ENCODE measurements at places on chromosomes 6 and 20.

- DNase-seq, result no peak
These were observed 29.1 kb downstream of the STK35 start for GRCh38 chr20:2130683-2131082.

GRCh38 chr6:40276141-40276540, 311.0 kb downstream of the LRFN2 start:
- no peak for DNase-seq

DNA sequence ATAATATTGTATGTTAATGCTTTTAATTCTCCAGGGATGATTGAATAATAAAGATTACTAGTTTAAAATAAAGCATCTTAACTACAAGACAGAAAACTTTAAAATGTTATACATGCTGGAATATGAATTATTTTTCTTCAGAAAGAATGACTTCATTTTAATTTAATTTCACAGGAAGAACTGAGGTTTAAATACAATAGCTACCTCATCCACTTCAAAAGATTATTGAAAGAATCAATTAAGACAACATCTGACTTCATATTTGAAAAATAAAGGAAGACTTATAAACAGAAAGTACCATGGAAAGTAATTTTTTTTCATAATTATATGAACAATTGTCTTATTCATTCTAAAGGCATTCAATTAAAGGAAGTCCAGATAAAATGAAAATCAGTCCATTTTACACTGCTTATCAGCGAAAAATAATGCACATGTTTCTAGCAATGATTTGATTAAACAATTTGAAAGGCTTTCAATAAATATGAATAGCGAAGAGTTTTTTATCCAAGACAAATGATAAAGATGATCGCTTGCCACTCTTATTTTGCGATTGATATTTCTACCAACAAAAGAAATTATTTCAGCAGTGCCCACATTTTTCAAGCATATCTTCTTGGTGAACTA, 368.5 kb upstream of the OPRM1 start:
- no peak for DNase-seq

DNA sequence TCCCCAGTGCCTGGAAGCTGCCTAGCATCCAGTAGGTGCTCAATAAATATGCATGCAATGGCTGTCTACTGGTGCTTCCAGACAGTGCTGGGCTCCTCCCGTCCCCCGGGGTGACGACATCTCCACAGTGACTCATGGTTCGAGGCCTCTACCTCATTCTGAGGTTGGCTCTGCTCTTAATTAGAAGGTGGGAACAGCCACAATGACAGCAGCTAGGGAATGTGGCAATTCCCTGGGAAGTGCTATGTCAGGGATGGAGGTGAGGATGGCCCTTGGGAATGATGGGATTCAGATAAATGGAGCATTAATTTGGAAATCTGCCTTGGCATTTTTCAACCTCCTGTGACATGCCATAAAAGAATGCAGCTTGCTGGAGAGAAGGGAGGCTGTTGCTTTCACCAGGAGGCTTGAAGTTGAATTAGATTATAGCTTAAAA, 43.5 kb upstream of the NFATC2 start:
- no peak for DNase-seq

DNA sequence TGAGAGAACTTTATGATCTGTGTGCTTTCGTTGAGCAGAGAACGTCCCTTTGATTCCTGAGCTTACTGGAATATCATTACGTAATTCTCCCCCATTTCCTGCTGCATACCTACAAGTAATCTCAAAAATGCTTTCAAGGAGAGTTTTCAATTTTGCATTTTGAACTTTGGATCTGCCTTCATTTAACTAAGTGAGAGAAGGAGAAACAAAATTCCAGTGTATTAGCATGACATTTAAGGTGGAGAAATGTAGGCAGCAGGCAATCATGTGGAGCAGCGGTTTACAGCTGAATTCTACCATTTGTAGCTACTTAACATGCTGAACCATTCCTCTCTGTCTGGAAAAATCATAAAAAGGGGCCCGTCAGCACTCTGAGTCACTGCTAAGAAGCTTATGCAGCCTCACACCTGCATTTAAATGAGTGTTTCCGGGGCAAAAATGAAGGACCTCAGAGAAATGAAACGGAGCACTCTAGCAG, 451.5 kb downstream of the PLCB1 start:
- DNase-seq, result no peak

DNA sequence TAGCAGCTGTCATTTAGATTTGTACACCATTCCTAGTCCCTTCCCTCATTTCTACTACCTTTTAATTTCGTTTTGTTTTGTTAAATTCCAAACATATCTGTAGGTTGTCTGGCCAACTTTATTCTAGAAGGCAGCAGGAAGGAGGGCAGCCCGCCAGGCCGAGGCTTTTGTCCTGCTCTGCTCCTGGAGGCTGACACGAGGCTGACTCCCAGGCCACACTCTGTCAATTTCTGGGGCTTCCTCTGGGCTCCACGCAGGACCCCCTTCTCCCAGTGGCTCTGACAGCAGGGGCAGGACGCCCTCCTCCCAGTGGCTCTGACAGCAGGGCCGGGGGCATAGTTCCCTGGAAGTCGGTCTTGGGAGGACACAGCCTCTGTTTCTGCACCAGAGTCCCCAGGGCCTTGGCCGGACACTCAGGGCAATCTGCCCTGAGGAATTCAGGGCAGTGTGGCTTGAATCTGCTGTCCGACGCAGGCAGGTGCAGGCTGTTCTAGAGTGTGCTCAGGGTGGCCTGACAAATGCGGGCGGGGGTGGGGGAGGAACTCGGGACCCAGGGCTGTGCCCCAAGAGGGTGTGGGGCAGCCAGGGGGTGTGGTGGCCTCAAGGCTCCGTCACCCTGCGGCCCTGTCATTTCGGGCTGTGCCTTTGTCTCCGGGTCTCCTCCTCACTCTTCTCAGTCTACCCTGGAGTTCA, 11.8 kb downstream of the SMOC2 start:
- DNase-seq, result no peak

DNA sequence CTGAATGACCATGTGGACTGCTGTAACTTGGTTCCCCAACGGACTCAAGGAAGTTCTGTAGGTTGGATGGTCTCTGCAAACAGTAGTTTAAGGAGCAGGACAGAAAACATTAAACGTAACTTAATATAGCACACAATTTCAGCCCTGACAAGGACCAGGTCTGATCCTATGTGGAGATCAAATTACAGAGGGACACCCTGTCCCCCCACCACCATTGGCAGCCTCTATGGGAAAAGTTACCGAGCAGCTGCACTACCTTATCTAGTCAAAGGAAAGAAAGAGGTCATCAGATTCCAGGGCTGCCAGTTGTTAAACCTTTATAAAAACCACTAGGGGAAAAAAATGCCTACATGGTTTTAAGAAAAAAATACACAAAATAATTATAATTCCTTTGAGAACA, 191.5 kb upstream of the RSPO3 start:
- no peak for DNase-seq

DNA sequence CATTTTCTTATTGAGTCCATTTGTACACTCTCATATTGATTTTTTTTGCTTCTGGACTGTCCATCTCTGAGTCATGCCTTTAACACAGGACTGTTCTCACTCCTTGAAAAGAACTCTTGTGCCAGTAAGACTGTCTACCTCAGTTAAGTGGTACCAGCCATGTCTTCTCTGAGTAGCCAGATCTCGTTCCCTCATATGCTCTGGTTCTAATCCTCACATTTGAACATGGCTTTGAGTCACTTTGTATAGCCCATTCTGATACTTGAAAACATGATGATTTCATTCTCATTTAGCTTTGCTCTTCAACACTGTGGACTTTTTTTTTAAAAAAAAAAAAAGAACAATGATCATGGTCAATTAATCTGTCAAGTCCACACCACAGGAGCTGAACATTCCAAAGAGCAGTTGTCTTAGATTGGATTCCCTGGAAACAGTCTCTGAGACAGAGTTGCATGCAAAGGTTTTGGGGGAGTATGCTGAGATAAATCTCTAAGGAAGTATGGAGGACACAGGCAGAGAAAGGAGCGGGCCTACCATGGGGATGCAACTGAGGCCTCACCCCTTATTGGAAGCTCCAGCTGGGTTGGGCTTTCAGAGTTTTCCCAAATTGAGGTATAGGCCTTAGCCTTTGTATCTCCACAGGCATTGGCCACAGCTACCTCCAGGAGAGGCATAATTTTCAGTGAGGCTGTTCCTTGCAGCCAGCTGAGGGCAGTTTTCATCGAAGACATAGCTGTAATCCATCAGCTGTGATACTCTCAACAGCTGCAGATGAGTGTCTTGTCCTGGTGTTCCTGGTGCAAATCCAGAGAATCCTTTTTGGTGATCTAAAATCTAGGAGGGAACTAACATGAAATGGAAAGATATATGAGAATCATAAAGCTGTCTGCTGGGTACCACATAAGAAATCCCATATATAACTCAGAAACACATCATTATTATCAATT, 6.0 kb upstream of the PTCHD4 start:
- no peak for DNase-seq

GRCh38 chr6:161584051-161584450, 310.2 kb upstream of the AGPAT4 start:
- DNase-seq, result no peak

- no peak for DNase-seq
These were observed 61.2 kb downstream of the GCLC start for GRCh38 chr6:53483423-53484353.

DNA sequence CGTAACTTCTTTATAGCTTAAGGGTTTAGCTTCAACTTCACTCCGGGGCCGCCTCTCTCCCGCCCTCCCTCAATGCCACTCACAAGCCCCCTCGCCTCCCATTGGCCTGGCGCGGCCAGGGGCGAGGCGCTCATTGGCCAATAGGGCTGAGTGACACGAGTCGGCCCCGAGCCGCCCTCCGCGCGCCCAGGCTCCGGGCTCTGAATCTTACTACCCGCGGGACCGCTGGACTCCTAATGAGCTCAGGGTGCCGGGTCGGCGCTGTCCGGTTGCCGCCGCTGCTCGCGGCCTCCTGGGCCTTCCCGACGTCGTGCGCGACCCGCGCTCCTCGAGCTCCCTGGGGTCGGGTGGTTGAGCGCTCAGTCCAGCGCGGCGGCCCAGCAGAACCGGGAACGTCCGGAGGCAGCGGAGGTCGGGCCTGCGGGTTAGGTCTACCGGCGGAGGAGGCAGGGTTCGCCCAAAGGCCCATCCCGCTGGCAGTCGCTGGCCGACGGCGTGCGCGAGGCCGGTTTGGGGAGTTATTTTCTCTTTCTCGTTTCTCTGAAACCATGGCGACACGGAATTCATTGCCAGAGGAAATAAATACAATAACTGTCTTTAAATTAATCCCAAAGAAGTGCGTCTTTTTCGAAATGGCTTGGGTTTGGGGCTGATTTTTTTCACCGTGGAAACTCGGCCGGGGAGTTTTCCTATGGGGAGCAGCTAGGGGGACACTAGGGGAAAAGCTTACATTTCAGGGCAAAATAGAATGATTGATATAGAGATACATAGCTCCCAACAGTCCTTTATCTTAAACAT, at the start of gene SIM1:
TSS of gene SIM1 (minus strand) at position 19 of the 798 bp plus-strand sequence. CDS start 1,453 bp downstream, outside the sequence.
- DNase-seq, result no peak

- DNase-seq, result no peak
These were observed 82.1 kb downstream of the ADAT2 start for GRCh38 chr6:143368426-143368825.

- DNase-seq, result no peak
These were observed 1515.9 kb upstream of the DEFB115 start for GRCh38 chr20:29741594-29741893.

- DNase-seq, result no peak
These were observed 74.7 kb downstream of the DHX35 start for GRCh38 chr20:39036851-39037250.

DNA sequence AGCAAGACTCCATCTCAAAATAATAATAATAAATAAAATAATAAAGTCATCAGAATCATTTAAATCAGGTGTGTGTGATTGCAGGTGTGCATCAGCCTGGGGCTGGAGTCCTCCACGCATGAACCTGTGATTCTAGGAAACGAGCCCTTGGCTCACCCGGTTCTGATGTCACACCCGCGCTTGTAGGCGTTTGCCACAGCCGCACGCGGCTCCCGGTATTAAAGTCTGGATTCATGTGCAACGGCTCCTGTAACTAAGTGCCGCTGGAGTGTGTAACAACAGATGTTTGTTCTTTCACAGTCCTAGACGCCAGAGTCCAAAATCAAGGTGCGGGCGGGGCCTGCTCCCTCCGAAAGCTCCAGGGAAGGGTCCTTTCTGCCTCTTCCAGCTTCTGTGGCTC, 45.2 kb downstream of the KCNQ2 start:
- DNase-seq, result no peak

GRCh38 chr20:41048461-41049301, 20.1 kb downstream of the TOP1 start:
- DNase-seq, result no peak

DNA sequence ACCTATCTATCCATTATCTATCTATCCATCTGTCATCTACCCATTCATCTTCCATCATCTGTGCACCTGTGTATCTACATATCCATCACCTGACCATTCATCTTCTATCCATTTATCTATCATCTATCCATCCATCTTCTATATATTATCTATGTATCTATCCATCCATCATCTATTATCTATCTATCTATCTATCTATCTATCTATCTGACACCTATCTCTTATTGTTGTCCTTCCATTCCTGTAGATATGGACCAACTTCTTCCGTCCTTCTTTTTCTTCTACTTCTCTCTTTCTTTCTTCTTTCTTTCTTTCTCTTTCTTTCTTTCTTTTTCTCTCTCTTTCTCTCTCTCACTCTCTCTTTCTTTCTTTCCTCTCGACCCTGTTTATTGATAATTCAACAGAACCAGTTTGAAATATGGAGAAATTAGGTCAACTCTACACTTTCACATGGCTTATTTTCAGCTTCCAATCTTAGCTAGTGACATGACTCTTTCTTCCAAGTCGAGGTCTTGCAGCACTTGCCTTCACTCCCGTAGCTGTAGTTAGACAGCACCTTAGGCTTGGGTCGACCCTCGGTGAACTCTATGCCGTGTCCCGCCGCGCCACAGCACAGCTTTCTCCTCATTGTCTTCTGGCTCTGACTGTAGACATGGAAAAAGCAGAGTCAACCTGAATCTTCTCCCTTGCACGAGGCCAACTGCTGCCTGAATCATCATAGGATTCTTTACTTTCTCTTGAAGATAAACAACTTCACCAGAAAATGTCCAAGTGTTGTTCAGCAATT, 110.4 kb upstream of the EXOC2 start:
- DNase-seq, result no peak

DNA sequence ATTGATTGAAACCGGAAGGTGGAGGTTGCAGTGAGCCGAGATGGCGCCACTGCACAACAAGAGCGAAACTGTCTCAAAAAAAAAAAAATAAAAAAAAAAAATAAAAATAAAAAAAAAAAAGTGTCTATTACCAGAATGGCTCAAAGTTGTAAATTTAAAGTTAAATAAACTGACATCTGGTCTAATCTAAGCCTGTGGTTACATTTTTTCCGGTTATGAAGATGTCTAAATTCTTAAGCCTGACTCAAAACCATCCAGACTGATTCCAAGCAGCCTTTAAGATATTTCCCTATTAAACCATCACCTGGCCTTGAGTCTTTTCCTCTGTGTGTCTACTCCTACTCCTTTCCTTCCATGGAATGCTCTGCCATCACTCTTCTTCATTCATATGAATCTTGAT, 371.7 kb upstream of the RUNX2 start:
- no peak for DNase-seq

DNA sequence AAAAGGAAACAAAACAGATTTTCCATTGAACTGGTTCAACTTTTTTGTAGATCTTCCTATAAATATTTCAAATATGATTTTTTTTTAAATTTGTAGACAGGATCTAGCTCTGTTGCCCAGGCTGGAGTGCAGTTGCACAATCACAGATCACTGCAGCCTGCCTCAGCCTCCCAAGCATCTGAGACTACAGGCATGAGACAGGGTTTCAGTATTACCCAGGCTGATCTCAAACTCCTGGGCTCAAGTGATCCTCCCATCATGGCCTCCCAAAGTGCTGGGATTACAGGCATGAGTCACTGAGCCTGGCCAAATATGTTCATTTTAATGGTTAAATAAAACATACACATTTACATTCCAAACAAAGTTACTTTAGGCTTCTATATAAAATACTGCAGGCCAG, 33.6 kb downstream of the SAMHD1 start:
- DNase-seq, result no peak
